GM19239 (cell line): ENCODE measurements at places on chromosomes 3 and 15.

- no peak for DNase-seq
These were observed 68.5 kb downstream of the PLCH1 start for GRCh38 chr3:155676252-155676981.

DNA sequence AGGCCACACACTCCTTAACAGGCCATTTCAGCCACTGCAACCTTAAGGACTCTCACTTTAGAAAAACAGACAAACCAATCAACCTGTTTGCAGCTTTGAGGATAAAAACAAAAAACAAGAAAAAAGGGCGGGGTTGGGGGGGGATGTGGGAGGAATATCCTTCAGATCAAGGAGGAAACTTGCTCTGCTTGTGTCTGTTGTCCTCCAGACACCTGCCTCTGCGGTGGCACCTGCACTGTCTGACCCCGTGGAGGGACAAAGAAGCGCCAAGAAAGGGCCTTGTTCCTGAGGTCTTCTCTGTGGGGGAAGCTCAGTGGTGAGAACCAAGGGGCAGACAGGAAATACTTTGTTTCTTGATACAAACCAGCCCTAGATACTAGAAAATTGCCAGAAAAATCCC, 70.5 kb downstream of the POLR2M start:
- DNase-seq = no peak

DNA sequence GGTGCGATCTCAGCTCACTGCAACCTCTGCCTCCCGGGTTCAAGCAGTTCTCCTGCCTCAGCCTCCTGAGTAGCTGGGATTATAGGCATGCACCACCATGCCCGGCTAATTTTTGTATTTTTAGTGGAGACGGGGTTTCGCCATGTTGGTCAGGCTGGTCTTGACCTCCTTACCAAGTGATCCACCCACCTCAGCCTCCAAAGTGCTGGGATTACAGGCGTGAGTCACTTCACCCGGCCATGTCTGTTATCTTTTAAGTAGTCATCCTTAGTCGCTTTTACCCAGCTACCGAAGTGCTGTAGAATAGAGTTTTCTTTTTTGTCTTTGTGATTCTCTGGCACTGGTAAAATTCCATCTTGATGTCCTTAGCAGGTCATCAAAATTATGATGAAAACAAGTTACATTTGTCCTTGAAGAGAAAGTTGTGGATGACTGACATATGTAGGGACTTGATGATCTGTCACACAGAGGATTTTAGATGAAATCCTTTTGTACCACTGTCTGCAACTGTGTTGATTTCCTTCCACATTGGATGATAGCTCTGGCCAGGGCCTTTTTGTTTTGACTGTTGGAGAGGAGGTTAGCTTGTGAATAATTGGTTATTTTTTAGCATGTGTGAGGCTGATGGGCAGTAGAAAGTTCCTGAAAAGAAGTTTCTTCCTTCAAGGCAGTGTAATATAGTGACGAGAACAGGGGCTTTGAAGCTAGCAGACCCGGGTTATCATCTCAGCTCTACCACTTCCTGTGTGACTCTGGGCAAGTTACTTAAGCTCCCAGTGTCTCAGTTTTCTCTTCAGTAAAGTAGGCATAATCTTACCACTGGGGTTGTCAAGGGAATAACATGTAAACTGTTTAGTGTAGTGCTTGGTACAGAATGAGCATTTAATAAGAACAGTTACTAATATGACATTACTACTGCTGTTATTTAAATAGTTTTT, 18.8 kb downstream of the ATG7 start:
- DNase-seq = no peak

GRCh38 chr3:127674790-127675189, 2.0 kb downstream of the ABTB1 start:
- no peak for DNase-seq

- DNase-seq = no peak
These were observed 1.7 kb downstream of the EAF1 start for GRCh38 chr3:15429080-15429479.

GRCh38 chr3:117580806-117581205, 871.2 kb downstream of the TUSC7 start:
- no peak for DNase-seq

GRCh38 chr15:75204340-75205063, 2.8 kb downstream of the C15orf39 start:
- DNase-seq = peak; percentile 93

GRCh38 chr3:5122741-5123706, 932 bp downstream of the ARL8B start:
- no peak for DNase-seq

- DNase-seq = no peak
These were observed 159.1 kb upstream of the PDZRN3 start for GRCh38 chr3:73783811-73784210.

- DNase-seq = no peak
These were observed 496.3 kb downstream of the ROBO2 start for GRCh38 chr3:77536038-77536775.

DNA sequence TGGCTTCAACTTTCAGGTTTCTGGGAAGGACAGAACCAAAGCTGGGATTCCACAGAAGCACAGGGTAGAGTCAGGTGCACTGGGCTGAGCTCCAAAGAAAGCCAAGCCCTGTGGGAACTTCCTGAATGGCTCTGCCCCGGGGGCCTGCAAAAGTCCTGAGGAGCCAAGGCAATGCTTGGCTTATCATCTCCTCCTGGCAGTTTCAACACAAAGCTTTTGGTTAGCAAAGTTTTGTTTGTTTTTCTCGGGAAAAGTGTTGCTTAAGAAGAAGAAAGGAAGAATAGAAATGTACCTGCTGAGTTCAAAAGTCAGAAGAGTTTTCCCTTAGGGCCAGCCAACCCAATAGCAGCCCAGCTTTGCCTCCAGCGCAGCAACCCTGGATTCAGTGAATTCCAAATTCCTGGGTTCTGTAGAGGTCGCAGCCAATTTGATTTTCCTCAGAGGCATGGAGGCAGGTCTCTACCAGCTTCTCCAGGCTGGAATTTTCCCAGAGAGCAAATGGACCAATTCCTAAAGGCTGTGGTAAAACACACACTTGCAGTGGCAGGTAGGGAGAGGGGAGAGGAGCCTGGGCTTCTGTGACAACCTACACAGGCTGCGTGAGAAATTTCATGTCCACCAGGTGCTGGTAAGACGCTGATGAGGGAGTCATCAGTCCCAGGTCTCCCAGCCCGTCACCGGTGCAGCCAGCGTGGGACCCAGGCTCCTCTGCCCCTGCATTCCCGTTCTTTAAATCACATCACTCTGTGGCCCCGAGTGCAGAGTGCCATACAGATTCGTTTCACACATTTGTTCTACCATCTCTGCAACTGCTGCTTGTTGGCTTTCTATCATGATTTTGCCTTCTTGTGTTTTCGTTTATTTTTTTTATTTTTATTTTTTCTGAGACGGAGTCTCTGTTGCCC, 54.3 kb upstream of the SNRPA1 start:
- no peak for DNase-seq

GRCh38 chr3:11536936-11537612, 106.6 kb downstream of the VGLL4 start:
- no peak for DNase-seq

GRCh38 chr3:69385723-69386555, at the start of gene FRMD4B:
FRMD4B (minus strand) TSS chr3:69386088; CDS start chr3:69385989, 99 bp downstream.
- DNase-seq = no peak

DNA sequence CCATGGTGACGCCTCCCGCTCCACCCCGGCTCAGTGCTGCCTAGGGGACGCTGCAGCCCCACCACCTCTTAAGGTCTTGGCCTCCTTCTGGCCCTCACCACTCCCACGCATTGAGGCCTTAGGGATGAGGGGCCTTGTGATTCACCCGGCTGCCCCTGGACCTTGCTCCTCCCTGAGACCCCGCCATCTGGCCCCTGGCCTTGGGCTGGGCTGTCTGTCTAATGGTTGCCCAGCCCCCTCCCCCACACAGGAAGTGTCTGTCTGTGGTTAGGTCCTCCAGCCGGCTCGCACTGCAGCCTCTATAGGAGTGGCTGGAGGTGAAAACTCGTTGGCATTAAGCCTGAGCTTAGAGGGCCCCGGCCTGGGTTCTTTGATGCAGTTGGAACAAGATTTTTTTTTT, 21.5 kb upstream of the MTHFS start:
- no peak for DNase-seq

DNA sequence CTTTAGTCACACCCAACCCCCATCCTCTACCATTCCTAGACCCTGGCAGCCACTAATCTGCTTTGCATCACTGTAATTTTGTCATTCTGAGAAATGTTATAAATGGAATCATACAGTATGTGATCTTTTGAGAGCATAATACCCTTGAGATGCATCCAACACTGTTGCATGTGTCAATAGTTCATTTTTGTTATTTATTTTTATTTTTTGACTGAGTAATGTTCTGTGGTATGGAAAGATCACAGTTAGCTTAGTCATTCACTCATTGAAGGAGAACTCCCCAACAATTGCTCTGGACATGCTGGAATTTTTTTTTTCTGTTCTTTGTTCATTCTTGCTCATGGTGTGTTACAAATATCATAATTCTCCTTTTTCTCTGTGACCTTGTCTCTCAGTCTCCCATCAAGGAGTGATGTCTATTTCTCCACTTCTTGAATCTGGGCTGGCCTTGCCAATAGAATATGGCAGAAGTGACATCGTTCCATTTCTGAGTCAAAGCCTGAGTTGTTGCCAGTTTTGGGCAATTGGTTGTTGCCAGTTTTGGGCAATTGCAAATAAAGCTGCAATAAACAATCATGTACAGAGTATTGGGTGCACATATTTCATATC, 6.8 kb upstream of the ADPGK start:
- no peak for DNase-seq

GRCh38 chr3:195150181-195151118, 120.5 kb downstream of the XXYLT1 start:
- DNase-seq = no peak

DNA sequence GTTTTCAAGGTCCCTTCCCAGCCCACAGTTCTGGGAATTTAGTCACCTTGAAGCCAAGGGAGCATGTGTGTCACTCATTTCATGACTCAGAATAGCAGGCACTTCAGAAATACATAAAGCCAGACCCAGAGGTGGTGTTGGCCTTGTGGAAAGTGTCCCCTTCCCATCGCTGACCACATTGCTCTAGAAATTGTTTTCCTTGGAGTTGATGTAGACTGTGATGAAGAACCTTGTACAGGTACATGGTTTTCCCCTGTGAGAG, 158.8 kb downstream of the SLCO3A1 start:
- DNase-seq = no peak

DNA sequence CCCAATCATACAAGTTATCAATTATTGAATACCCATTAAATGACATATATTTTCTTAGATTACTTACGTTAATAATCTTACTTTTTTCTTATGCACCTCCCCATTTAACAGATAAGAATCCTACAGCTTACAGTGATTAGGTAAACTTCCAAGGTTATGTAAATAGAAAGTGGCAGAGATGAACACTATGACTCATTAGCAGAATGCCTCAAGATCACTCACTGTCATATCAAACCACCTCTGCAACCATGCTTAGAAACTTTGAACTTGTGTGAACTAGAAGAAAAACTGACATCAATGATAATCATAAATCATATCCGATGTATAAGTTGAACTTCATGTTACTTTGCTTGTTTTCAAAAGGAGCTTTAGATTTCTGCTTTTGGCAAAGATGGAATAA, 911.6 kb upstream of the ARPP21 start:
- DNase-seq = no peak

GRCh38 chr15:71282076-71282475, 166.8 kb downstream of the THSD4 start:
- no peak for DNase-seq

GRCh38 chr3:87088993-87089841, 98.3 kb upstream of the VGLL3 start:
- DNase-seq = peak; percentile 16
